Stimulated activated CD4-positive, alpha-beta T cell treated with anti-CD3 and anti-CD28 coated beads, Interleukin-4, amount 100 ng/mL, for 1 hour (primary cell): ENCODE measurements at places on chromosomes 7 and 10.

DNA sequence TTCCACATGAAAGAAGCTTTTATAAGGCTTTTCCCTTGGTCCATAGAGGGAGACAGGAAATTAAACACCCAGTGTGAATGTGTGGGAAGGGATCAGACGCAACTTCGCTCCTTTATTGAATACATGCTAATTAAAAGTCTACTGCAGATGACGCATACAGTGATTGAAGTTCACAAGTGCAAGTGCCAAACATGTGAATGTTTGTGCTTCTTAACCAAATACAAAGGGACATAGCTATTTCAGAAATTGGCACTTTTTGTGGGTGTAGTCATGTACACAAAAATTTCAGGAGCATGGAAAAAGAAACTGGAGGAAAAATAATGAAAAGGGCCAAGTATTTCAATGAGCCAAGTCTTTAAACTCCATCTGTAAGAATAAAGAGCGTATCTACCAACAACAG is 283.7 kb downstream of the SKAP2 start:
- no peak for DNase-seq

GRCh38 chr7:138208142-138208570 is 131.9 kb downstream of the AKR1D1 start:
- DNase-seq = no peak

GRCh38 chr7:2005786-2006185 is 227.0 kb downstream of the MAD1L1 start:
- no peak for DNase-seq

DNA sequence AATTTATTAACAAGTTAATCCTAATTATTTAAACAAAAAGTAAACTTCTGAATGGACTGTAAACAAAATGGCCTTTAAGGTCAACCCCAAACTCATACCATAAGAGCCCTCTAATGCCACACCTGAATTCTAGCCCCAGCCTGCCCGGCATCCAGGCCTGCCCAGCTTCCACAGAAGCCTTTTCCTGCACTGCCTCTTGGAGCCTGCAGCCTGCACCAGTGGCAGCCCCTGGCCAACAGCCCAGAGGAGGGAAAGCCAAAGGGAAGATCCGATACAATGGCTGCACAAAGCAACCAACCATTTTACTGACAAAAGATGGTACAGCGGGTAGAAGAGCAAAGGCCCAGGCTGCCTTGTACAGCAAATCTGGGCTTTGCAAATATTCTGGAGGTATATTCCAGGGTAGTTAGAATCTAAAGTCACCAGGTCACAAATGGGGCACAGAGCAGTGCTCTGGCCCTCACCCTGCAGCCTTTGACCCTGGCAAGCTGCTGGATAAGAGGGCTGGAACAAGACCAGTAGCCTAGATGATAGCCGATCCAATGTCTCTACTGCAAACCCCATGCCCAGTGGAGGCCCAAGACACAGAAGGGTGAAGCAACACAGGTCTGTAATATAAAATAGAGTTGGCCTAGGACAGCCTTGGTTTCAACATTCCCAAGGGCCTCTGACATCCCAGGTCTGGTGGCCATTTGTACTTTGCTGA is 12.5 kb upstream of the CH25H start:
- DNase-seq = no peak

DNA sequence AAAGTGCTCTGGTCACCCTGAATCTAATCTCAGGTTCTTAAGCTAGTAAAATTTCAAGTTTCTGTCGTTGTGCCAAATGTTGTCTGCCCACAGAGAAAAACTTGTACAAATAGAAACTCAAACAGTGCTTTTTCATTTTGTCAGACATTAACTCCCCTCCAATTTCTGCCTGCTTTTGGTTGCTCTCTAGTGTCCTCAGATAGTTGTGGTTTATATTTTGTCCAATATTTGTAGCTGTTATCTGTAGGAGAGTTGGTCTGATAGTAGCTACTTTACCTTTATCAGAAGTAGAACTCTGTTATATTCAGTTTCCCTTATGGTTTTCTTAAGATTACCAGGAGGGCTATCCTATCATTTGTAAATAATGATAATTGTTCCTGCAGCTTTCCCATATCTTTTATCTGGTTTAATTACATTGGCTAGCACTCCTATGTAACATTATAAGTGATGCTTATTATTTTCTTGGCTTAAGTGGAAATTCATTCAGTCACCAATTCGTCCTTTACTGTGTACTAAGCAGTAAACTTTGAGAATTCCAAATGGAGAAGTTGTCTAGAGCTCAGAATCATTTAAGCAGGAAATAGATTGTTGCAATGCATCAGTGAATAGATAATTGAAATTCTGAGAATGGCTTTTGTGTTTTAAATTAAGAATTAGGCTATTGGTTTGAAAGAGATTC is 91.0 kb downstream of the ANKIB1 start:
- no peak for DNase-seq

GRCh38 chr7:131249003-131249402 is 78.7 kb upstream of the MKLN1 start:
- DNase-seq = no peak

DNA sequence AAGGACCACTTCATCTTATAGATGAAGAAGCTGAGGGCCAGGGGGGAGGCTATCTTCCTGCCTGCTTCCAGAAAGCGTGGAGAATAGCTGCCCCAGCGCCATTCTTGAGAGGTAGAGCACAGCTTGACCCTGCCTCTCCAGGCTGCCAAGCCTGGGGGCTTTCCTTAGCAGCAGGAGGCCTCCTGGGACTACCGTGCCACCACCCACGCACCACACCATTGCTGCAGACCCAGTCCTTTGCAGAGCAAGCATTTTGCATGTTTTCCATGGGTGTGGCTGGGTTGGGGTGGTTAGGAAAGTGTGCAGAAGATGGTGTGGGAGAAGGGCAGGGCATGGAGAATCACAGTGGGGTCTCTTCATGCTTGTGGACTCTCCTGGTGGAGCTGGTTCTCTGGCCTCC is 64.9 kb downstream of the TBXAS1 start:
- no peak for DNase-seq

- DNase-seq = no peak
Observed at GRCh38 chr7:70321016-70321590, 722.8 kb downstream of the AUTS2 start.

DNA sequence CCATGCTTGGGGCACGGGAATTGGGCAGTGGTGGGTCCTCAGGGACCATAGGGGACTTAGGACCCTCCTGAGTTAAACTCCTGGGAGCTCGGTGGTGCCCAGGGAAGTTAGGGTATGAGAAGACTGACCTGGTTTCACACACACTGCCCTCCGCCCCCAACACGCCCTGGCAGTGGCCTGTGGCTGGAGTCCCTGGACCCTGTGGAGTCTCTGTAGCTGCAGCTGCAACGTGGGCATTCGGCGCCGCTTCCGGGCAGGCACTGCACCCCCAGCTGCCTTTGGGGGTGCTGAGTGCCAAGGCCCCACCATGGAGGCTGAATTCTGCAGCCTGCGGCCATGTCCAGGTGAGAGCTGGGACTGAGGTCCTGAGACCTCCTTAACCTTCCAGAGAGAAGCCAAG is 29.9 kb upstream of the ZNF862 start:
- no peak for DNase-seq

DNA sequence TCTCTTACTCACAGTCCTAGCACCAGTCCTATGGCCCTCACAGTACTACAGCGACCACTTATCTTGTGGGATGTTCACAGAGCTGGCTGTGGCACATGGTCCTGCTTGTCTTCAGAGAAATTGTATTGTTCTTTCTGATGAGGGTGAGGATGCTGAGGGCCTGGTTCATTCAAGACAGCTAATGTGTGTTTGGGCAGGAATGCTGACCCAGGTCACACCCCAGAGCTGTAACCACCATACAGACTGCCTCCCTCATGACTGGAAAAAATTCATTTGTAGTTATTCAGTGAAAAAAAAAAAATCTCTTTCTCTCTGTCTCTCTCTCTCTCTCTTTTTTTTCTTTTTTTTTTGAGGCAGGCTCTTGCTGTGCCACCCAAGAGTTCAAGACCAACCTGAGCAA is 83.5 kb downstream of the KLF6 start:
- DNase-seq = no peak

- DNase-seq = no peak
Observed at GRCh38 chr10:73886661-73887293, 12.4 kb upstream of the CAMK2G start.

DNA sequence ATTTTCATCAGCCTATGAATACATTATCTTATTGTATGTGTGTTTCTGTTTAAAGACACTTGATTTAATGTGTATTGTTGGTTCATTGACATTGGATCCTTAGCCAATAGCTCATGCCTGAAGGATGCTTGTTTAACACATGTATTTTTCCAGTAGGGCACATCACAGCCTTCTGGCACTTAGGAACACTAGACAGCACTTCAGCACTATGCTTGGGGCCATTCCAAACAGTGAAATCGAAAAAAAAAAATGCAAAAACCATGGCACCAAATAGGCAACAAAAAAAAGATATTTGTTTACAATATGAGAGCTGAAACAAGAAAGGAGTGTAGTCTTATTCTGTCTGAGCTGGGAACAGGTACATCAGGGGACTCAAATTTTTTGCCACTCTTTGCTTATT is 262.8 kb downstream of the SLC25A13 start:
- no peak for DNase-seq
